SK-N-MC (cell line): ENCODE measurements at places on chromosomes 3 and 15.

- no peak for DNase-seq
Observed at GRCh38 chr3:127738192-127738840, 65.6 kb downstream of the ABTB1 start.

DNA sequence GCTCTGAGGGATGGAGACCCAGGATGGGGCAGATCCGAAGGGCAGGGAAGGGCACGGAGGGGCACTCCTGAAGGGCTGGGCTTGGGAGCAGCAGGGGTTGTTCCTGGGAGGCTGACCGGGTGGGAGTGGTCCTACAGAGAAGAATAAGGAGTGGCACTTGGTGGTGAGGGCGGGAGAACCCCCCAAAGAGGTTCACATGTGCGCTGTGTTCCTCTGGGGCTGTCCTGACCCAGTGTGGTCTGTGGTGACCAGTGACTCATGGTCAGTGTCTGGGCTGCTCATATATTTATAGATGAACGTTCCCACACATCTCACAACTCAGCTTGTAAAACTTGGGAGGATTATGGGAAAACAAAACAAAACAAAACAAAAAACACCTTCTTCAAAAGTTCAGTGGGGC, 10.0 kb downstream of the TRPM1 start:
- DNase-seq: no peak

GRCh38 chr3:95334461-95334860, 1271.6 kb downstream of the NSUN3 start:
- no peak for DNase-seq

GRCh38 chr15:75025107-75025506, 1.7 kb downstream of the PPCDC start:
- DNase-seq: no peak

GRCh38 chr3:61564395-61565059, 3.2 kb downstream of the PTPRG start:
- no peak for DNase-seq

GRCh38 chr3:101735833-101736232, 11.4 kb downstream of the CEP97 start:
- no peak for DNase-seq

- DNase-seq: no peak
Observed at GRCh38 chr3:103308921-103309320, 874.1 kb downstream of the ZPLD1 start.

GRCh38 chr15:81053621-81054020, 52.9 kb downstream of the TLNRD1 start:
- DNase-seq: no peak

DNA sequence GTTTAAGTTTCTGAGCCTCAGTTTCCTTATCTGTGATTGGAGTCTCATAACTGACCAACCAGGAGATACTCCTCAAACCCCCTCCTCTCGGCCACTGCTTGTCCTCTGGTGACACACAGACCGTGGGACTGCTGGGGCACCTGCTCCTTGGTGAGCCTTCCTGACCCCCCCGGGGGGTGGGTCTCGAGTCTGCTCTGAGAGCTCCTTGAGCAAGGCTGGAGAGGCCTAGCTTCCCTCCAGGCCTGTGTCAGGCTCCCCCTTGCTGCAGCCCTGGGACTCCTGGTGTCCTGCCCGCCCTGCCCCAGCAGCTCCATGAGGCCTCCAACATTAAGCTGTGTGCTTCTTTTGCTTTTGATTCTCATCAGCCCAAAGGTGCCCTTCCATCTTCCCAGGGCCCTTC, 27.7 kb downstream of the SRPRB start:
- no peak for DNase-seq

- no peak for DNase-seq
Observed at GRCh38 chr15:65059931-65060596, 7.7 kb downstream of the RASL12 start.

GRCh38 chr15:95129574-95129973, 898.2 kb downstream of the MCTP2 start:
- DNase-seq: no peak

DNA sequence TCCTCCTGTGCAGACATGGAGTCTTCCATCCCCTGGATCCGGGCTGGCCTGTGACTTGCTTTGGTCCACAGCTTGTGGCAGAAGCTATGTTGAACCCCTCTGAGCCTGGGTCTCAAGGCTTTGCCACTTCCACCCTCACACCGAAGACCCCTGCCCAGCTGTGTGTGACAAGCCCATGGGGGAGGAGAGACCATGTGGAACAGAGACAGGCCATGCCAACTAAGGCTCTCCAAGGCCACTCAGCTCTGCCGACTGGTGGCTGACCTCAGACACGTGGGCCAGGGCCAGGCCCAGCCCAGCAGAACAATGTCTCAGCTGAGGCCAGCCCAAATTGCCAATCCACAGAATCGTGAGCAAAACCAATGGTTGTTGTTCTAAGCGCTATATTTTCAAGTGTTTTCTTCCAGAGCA, 16.4 kb upstream of the CFAP100 start:
- DNase-seq: no peak

- DNase-seq: no peak
Observed at GRCh38 chr3:68424796-68425460, 507.4 kb downstream of the TAFA4 start.

- DNase-seq: no peak
Observed at GRCh38 chr15:37877851-37878741, 56.3 kb upstream of the TMCO5A start.

GRCh38 chr15:85380812-85381642, 624 bp downstream of the AKAP13 start:
- no peak for DNase-seq

GRCh38 chr3:3689601-3690375, 109.4 kb upstream of the LRRN1 start:
- no peak for DNase-seq

GRCh38 chr3:146559388-146559787, 15.0 kb upstream of the PLSCR1 start:
- no peak for DNase-seq

DNA sequence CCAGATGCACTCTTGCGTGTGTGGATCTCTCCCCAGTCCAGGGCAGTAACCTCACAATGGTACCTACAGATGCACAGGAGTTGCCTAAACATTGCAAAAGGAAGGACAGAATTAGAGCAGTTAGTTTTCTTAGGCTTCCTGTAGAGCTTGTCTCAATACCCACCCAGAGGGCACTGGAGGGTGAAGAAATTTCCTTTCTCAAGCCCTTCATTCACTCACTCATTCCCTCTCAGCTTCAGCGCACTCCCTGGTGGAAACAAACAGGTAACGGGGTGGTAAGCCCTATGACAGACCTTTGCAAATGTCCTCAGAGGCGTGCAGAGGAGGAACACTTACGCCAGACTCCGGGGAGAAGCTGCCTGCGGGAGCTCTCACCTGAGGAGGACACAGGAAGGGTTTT, 267.4 kb upstream of the HES1 start:
- DNase-seq: no peak
